ENCODE measurements at places on chromosomes 16 and 17.

- DNase-seq = no peak
Measured at GRCh38 chr17:80095844-80096475, 5.4 kb upstream of the GAA start.

- DNase-seq = peak; percentile 98
Measured at GRCh38 chr16:58249780-58250478, 44.9 kb downstream of the PRSS54 start.

- DNase-seq = no peak
Measured at GRCh38 chr17:59427425-59427921, 96.0 kb downstream of the YPEL2 start.

GRCh38 chr17:17403899-17404576, 72.8 kb upstream of the MED9 start:
- no peak for DNase-seq

DNA sequence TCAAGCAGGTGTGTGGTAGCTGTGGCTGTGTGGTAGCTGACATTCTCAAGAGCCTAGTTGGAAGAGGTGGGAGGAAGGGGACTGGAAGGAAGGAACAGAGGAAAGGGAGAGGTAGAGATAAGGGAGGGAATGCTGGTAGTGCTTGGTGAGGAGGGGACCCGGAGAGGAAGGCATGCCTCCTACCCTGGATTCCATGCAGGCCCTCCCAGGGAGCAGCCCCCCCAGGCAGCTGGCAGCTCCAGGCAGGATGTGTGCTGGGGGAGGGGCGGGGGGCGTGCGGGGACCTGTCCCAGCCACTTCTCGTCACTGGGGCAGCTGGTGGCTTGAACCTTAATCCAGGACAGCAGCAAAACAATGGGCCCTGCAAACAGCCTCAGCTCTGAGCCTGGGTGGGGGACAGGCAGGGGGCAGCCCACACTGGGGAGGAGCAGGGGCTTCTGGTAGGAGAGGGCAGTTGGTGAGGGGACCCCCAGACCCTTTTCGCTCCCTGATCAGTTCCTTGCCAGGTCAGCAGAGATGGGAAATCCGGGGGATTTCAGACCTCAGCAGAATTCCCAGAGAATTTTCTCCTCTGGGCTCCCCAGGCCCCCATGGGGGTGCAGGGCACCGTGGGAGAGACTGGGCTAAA, 27.1 kb downstream of the ARHGAP23 start:
- no peak for DNase-seq

DNA sequence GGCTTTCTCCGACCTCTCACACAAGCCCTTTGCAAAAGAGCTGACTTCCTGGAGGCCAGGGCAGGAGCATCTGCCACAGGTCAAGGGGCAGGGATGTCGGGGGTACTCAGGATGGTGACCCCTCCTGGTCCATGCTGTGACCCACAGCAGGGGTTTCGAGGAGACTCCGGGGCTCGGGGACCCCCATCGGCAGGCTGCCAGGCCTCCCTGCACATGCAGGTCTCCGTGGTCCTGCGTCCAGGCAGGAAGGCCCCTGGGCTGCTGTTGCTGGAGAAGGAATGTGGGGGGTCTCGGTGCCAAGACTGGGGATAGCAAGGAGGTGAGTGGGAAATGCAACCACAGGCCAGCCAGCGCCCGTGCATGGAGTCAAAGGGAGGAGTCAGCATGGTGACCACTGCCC, 11.6 kb downstream of the NATD1 start:
- DNase-seq = no peak

- peak; percentile 41 for DNase-seq
Measured at GRCh38 chr16:79598348-79599181, 2.0 kb downstream of the MAF start.

DNA sequence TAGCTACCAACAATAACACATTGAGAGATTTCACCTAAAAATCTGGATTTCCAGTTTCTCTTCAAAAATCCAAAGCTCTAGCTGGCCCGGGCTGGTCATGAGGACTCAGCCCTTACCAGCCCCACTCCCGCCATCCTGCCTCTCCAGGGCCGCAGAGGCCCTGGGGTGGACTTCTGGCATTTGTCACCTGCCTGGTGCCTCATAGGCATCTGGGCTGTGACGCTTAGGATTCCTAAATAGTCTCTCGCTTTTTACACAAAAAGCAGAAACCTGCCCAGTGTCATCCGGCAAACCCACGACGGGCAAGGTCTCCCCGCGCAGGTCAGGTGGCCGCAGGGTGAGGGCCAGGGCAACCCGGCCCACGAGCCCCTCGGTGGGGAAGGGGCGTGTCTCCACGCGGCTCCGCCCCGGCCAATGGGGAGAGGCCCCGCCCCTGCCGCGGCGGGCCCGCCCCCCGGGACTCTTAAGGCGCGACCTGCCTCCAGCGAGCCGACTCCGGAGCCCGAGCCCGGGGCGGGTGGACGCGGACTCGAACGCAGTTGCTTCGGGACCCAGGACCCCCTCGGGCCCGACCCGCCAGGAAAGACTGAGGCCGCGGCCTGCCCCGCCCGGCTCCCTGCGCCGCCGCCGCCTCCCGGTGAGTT, at the start of gene VASN:
Gene VASN, plus strand, starts transcription at position 492 of the 644 bp plus-strand sequence. CDS start 9,030 bp downstream, outside the sequence.
- DNase-seq = peak; percentile 98

GRCh38 chr16:81899601-81900000, 111.7 kb downstream of the SDR42E1 start:
- no peak for DNase-seq

GRCh38 chr17:35372846-35373533, 431 bp downstream of the SLFN11 start:
- peak; percentile 35 for DNase-seq

DNA sequence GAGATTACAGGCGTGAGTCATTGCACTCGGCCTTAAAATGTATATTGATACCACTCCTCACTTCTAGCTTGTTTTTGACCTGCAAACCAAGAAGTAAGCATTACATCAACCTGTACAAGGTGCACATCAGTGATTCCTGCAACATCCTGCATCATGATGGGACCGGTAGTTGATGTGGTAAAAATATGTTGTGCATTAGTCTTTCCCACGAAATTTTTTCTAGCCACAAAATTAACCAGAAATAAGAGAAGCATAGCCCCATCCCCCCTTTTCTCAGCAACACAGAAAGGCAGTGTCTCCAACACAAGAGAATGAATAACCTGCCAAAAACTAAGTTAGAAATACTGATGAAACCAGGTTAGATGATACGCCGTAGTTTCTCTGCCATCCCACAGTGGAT, 21.1 kb upstream of the NSMCE1 start:
- no peak for DNase-seq

DNA sequence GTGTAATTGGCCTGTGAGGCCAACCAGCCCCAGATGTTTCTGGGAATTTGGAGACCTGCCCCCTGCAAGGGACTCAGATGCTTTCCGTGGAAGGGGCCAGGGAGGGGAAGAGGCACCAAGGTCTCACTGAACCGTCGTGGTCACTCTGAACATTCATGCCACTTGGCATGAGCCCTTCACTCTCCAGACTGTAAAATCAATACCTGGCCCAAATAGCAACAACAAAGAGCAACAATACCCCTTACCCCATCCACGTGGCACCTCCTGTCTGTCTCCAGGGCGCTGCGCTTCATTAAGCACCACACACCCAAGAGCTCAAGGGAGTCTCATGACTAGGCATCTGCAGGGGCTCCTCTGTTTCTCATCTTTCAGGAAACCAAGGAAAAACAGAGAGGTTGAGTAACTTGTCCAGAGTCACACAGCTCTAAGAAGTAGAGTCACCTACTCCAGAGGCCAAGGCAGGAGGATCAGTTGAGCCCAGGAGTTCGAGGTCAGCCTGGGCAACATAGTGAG, 52.8 kb downstream of the SOCS1 start:
- DNase-seq = no peak

- no peak for DNase-seq
Measured at GRCh38 chr17:72146371-72146770, 25.6 kb downstream of the SOX9 start.

DNA sequence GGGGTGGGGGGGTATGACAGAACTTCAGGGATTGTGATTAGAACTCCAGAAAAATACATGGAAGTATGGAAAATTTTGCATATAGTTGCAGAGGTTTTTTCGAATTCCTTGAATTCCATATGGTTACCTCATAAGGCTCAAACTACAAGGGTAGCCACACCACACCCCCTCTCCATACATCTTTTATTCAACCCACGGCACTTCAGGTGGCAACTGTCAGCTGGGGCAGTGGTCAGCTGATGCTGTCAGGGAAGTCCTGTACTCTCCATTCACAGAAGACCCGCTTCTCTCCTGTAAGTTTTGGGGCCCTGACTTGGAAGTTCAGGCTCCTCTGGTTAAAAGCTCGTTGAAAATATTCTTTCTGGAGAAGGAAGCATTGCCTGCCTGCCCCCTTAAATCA, 57.5 kb upstream of the CLEC19A start:
- no peak for DNase-seq

- DNase-seq = no peak
Measured at GRCh38 chr17:41915566-41915965, 3.2 kb downstream of the ACLY start.

GRCh38 chr16:51592001-51592501, 441.0 kb upstream of the SALL1 start:
- no peak for DNase-seq

DNA sequence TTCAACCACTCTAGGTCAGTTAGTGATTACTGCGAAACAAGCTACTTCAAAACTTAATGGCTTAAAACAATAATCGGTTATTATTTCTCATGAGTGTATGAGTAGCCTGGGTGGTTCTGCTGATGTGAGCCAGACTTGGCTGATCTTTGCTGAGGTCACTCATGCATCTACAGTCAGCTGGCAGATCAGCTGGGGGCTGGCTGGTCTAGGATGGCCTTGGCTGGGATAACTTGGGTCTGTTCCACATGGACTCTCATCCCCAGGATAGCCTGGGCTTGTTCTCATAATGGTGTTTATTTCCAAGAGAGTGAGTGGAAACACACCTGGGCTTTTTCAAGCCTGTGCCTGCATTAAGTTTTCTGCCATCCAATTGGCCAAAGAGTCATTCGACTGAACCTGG, 13.0 kb downstream of the CCDC182 start:
- no peak for DNase-seq

DNA sequence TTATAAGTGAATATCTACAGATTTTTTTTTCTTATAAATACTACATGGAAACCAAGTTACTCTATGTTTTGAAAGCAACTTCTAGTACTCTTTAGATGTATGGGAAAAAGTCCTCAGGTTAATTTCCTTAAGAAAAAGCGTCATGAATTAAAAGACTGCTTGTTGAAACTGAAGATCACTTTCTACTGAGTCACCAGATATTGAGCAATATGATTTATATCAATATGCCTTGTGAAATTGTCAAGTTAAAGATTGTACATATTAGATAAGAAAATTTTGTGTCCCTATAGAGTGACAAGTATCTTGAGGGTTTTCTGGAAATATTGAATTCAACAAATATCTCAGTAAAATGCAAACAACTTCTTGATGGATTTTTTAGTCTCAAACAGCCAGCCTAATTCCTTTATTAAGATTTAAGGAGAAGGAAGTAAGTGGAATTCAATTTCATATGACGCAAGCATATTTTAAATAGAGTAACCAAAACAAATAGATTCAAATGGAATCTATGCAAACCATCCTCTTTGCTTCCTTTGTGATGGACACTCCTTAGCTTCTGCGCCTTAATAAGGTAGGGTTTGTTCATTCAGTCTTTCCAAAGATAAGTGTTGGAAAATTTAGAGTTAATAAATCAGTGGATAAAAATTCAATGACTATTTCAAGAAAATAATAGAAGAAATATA, 16.6 kb downstream of the KRT12 start:
- DNase-seq = no peak

DNA sequence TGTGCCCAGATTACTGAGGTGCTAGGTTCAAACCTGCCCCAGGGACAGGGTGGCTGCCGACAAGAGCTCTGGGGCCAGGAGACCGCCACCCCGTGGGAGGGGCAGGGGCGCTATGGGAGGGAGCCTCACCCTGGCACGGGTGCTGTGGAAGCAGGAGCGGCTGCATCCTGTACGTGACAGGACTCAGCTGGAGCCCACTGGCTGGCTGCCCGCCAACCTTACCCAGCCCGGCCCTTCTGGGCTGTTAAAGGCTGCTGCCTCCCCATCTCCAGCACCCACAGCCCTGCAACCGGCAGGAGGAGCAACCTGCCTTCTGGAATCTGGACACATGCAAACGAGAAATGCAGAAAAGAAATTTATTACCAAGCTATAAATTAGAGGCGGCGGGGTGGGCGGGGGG, 11.2 kb downstream of the PAM16 start:
- no peak for DNase-seq

- no peak for DNase-seq
Measured at GRCh38 chr16:28529124-28529523, 9.7 kb downstream of the NUPR1 start.

GRCh38 chr17:42309986-42310786, 21.9 kb downstream of the STAT5A start:
- no peak for DNase-seq

DNA sequence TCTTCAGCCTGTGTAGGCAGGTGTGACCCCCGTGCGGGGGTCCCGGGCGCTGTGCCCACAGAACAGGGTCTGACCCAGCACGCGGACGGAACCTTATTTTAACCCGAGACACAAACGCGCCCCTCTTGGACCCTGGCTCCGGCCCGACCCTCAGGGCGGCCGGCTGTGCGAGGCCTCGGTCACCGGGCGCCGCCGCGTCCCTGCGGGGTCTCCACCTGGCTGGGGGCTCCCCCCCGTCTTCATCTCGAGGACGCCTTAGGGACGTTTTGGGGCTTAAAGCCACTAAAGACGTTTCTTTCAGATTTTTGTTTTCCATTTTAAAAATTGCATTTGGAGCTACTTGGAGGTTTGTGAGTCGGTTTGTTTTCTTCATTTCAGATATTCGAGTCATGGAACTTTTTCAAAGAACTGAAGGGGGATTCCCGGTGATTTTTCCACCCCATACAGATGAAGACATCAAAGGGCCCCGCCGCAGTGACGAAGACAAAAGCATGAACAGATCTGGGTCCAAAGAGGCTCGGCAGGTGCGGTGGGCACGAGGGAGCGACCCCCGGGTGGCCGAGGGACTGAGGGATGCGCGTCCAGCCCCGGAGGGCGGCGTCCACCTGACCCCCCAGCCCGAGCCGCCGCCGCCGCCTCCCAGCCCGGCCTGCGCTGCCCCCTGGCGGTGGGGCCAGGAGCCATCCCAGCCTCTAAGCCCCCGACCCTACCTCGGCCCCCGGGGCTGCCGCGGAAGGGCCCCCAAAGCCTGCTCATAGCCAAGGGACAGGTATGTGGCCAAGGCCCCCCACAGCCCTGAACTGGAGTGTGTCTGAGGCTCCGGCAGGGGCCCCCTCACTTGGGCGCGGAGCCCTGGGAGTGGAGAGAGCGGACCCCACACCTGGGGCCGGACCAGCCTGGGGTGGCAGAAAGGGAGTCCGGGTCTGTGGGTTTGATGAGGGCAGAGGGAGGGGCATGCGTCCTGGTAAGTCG, 3.8 kb upstream of the CD7 start:
- peak; percentile 91 for DNase-seq

GRCh38 chr16:89138843-89139520, 32.6 kb upstream of the CDH15 start:
- DNase-seq = no peak
